ENCODE measurements at places on chromosomes 7 and 10.

DNA sequence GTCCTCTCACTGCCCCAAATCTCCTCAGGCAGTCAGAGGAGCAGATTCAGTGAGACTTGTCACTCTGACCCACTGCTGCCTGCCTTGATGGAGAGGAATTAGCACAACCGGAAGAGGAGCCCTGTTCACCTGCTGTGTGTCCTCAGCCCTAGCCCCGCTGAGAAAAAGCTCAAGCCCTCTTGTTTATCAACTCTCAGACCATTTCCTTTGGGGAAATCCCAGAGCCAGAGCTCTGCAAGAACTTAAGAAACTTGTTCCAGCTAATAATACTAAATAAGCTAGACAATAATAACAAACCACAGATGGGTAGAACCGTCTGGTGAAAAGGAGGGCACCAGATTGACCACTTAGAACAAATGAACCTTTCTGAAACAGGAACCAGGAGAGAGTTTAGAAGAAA is 37.7 kb upstream of the ITGB1 start:
- no peak for DNase-seq

- DNase-seq = no peak
Measured at GRCh38 chr10:104612571-104613205, 28.4 kb upstream of the SORCS3 start.

DNA sequence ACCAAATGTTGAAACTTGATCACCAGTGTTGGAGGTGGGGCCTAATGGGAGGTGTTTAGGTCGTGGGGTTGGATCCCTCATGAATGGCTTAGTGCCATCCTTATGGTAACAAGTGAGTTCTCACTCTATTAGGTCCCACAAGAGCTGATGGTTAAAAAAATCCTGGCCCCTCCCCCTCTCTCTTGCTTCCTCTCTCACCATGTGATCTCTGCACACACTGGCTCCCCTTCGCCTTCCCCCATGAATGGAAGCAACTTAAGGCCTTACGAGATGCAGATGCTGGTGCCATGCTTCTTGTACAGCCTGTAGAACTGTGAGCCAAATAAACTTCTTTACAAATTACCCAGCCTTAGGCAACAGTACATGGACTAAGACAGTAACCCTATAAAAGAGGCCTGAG is 62.7 kb downstream of the PPP1R3C start:
- no peak for DNase-seq

DNA sequence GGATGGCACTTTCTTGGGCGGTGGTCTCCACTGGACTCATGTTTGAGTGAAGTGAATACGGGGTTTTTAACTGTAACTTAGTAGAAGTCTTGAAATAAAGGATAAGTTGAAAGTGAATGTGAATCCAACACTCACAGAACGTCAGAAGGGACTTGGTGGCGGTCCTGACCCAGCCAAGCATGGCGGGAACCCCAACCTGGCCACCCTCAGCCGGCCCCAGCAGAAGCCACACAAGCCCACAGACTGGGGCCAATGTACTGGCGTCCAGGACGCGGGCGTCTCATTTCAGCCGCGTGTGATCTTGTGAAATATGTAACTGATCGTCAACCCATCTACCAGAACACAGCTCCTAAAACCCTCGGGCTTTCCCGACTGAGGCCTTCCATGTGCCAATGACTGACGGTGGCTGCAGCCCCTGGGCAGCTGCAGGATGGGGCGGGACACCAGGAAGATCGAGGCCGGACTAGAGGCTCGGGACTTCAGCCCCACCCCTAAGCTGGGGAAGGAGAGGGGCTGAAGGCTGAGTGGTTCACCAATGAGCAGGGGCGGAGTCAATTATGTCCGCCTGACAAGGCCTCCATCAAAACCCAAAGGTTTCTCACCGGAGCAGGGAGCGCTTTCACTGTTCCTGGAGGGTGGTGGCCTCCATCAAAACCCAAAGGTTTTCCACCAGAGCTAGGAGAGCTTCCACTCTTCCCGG is 161.5 kb downstream of the MAD1L1 start:
- DNase-seq = no peak

DNA sequence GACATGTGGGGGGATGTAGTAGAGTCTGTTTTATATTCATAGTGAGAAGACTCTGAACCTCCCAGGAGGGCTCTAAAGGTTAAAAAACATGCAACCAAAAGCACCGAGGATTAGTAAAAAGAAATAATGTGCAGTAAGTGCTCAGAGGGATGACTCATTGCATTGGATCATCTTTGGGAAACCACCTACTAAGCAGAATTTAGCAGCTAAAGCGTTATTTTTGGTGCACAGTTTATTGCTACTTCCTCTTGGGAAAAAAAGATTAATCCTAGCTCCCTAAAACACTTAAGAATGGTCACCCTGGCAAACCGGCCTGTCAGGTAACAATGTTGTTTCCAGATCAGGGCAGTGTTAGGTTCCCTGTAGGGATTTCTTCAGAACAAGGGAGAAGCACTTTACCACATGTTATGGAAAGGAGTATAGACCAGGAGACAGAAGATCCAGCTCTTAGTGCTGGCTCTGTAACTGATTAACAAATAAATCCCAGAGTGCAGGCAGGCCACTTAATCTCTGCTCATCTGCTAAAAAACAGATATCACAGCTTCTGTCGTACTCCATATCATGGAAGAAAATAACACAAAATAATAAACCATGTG is 44.8 kb upstream of the FAM133B start:
- DNase-seq = no peak

- no peak for DNase-seq
Measured at GRCh38 chr7:122833888-122834570, 52.2 kb downstream of the CADPS2 start.

- no peak for DNase-seq
Measured at GRCh38 chr10:24457661-24458318, 248.9 kb downstream of the KIAA1217 start.

- DNase-seq = no peak
Measured at GRCh38 chr7:143413123-143413522, 4.5 kb upstream of the EPHA1 start.

- no peak for DNase-seq
Measured at GRCh38 chr7:158284617-158285382, 302.8 kb downstream of the PTPRN2 start.

GRCh38 chr7:155962191-155962967 is 150.1 kb upstream of the SHH start:
- no peak for DNase-seq

GRCh38 chr7:41491883-41492471 is 210.9 kb downstream of the INHBA start:
- no peak for DNase-seq

DNA sequence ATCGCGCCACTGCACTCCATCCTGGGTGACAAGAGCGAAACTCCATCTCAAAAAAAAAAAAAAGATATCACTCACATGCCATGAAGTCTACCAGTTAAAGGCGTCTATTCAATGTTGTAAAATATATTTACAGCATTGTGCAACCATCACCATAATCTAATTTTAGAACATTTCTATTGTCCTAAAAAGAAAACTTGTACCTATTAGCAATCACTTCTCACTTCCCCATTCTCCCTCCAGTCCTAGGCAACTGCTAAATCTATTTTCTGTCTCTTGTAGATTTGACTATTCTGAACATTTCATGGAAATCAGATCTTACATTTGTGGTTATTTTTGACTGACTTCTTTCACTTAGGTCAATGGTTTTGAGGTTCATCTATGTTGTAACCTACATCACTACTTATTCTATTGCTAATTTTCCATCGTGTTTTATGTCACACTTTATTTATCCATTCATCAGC is 25.2 kb upstream of the OTUD1 start:
- no peak for DNase-seq

DNA sequence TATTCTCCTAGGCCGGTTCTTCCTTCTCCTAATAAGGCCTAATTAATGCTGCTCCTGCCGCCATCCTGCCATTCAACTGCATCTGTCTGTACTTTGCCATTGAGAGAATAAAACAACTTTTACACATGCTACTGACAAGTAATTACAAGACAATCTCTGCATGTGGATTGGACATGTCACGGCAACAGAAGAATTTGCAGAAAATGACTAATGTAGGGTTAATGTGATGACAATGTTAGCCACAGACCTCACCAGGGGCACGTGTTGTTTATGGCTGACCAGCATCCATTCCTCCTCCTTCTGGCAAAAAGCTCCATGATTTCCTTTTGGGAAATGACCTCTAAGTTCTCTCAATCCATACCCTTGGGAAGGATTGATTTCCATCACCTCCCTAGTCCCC is 58.0 kb downstream of the NEBL start:
- no peak for DNase-seq

GRCh38 chr7:129556607-129557133 is 54.3 kb downstream of the SMKR1 start:
- no peak for DNase-seq

DNA sequence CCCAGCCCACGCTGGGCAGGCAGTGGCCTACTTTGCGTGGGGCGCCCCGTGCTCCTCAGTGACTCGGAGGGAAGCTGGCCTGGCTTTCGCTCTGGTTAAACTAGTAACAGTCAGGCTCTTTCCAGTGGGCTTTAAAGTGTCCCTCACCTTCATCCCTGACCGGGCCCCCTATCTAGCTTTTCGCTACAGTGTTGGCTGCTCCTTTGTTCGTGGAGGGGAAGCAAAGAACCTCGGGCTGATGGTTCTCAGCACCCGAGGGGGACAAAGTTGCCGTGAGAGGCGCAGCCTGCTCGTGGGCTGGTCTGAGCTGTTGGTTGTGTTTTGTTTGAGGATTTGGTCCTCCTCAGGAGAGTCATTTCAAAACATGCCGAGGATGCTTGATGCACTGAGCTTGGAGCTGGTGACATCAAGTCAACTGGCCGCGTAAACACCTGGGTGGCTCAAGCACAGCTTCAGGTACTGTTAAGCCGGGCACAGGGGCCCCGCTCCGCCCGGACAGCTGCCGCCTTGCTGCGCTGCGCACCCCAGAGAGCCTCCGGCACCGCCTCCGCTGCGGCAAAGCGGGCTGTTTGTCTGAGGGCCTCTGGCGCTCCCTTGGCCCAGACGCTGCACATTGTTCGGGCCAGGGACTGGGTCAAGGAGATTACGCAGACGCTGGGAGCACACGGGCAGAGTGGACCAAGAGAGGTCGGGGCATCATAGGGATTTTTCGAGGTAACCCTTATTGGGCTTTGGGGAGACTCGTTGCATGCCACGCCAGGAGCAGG is 1.6 kb downstream of the DLX6 start:
- no peak for DNase-seq

- DNase-seq = no peak
Measured at GRCh38 chr7:157560710-157561522, 224.1 kb downstream of the DNAJB6 start.

DNA sequence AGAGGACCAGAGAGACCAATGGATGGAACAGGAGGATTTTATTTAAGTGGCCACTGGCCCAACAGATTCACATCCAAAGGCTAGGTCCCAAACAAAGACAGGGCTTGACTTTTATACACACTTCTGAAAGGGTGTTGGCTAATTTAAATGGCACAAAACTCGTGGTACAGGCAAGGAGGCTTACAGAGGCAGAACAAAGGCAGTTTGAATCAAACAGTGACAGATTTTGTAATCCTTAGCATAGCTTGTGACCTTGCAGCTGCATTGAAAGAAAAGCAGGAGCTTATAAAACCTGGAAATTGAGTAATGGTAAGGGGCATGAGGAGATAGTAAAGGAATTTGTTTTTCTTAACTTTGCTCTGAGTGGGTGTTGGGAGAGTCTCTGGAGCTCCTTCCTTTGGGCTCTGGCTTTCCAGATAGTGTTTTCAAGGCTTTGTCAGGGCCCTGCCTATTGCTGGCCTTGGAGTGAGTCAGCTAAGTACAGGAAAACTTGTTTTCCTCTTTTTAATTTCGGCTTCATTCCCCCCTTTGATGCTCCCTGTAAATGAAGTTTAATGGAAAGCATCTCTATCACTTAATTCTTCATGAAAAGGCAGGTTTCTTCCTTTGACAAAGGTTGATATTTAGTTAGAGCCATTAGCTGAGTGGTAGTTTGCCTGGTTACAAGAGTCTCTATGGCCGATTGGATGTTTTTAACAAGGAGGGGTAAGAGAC is 96.9 kb downstream of the TRIM24 start:
- no peak for DNase-seq

DNA sequence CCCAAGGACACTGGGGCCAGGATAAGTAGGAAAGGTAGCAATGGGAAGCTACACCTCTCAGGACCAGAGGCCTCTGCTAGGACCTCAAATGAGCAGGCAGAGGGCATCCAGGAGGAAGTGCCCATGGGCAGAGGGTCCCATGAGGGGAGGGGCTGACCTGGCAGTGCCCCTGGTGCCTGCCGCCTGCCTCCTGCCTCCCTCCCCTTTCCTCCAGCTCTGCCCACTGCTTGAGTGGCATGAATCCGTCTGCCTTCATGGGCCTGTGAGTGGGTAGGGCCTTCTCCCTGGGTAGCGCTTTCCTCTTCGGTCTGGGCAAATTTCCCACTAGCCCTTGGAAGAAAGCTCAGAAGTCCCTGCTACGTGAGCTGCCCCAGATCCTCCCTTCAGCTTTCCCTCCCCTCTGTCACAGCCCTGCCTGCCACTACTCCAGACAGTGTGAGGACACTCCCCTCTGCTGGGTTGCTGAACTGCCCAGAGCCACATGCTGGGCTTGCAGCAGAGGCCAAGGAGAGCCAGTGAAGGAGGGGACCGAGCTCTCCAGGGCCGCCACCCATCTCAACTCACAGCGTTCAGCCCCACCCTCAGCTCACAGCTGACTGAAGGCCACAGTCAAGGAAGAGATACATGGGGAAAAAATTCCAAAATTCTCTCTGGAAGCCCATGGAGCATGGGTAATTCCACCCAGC is 141.4 kb downstream of the ARHGAP22 start:
- no peak for DNase-seq
